ENCODE measurements at places on chromosomes 16 and 17. TPM values are rescaled to one million over a fixed set of nuclear protein-coding genes. Genes with fewer than 3 reads are reported as not detected.

Gene RPAIN
- polyA plus RNA-seq, result 36.8 TPM

Gene PLCG2
- 123 TPM for polyA plus RNA-seq

Gene ASIC2
- polyA plus RNA-seq, result not detected

Gene BOLA2
- 39.1 TPM for polyA plus RNA-seq

Gene CRISPLD2
- polyA plus RNA-seq, result not detected
